A549 (cell line): ENCODE measurements at places on chromosomes 12 and 14. TPM values are rescaled to one million over a fixed set of nuclear protein-coding genes. Genes with fewer than 3 reads are reported as not detected.

ETFBKMT gene
- 0.63 to 1.1 TPM (median 0.87 TPM) in 3 replicates for polyA plus RNA-seq

DNA sequence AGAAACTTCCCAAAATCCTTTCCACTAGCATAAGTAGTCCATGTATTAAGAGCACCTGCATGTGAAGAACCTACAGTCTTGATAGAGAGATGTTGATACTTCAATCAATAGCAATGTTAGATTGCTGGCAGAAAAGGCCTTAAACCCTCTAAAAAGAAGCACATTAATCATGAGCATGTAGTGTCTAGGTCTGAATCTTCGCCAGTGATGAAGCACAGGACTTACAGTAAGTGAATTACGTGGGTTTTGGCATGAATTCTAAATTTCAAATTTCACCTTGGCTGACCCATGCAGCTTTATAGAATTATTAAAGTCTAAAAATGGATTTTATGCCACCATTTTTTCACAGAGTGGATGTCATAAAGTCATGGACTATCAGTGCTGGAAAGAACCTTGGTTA, 791.6 kb upstream of the NOVA1 start:
- DNase-seq = no peak

DNA sequence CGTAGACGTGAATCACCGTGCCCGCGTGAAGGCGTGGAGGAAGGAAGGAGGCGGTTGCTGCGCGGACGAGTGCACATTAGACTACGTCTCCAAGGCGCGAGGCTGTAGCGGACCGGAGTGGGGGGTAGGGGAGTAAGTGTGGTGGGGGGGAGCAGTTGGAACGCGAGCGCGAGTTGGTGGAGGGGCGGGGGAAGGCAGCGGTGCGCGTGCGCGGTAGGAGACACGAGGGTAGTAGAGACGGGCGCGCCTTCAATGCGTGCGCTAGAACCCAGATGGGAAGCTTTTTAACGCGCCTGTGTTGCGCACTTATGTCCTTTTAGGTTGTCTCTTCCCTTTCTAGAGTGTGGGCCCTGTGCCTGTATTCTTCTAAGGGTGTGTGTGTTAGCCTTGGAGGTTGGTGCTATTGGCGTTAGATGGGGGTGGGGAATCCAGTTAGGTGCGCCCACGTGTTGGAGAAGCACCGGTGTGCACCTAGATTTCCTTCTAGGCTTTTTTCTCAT, 604 bp downstream of the EIF4B start:
- DNase-seq = peak; percentile 93

- no peak for DNase-seq
Observed at GRCh38 chr14:95784137-95784536, 70.2 kb upstream of the TCL1A start.

DNA sequence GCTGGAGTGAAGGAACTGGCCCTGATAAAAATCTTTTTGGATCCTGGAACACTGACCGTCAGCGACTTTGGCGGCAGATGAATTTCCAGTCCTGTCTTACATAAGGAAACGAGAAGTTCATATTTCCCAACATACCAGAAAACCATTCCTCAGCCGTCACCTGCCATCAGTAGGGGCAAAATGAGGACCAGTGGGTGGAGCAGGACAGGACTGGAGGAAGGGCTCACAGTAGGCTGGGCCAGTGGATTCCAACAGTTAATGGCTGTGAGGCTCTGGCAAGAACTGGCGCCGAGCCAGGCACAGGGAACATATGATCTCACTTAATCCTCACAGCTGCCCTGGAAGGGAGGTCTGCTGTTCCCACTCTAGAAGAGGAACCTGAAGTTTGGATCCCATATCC, 67.2 kb upstream of the FAM181A start:
- DNase-seq = no peak

- no peak for DNase-seq
Observed at GRCh38 chr14:23362200-23362599, 2.8 kb downstream of the EFS start.

GDF11 gene
- 2.8 to 3.6 TPM (median 3.1 TPM) in 3 replicates for polyA plus RNA-seq

- DNase-seq = no peak
Observed at GRCh38 chr14:65303190-65303898, 109.2 kb upstream of the FUT8 start.

SCARB1 gene
- 151 to 160 TPM (median 154 TPM) in 3 replicates for polyA plus RNA-seq

RASSF9 gene
- polyA plus RNA-seq = 0.52 to 0.98 TPM (median 0.91 TPM) in 3 replicates

TAS2R30 gene
- 0.11 TPM in 1 of 3 replicates, not detected in the others for polyA plus RNA-seq

DNA sequence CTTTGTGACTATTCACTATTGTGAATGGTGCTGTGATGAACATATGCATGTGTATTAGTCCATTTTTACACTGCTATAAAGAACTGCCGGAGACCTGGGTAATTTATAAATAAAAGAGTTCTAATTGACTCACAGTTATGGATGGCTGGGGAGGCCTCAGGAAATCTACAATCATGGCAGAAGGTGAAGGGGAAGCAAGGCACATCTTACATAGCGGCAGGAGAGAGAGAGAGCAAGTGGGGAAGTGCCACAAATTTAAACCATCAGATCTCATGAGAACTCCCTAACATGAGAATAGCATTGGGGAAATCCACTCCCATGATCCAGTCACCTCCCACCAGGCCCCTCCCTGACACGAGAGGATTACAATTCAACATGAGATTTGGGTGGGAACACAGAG, 90.8 kb downstream of the ATP23 start:
- no peak for DNase-seq

- no peak for DNase-seq
Observed at GRCh38 chr14:24053548-24054323, 1.9 kb downstream of the CARMIL3 start.

FOXN4 gene
- polyA plus RNA-seq = 0.04 to 0.07 TPM (median 0.05 TPM) in 3 replicates

- DNase-seq = peak; percentile 15
Observed at GRCh38 chr14:51616724-51617409, 34.8 kb upstream of the FRMD6 start.

GRCh38 chr14:54718046-54718445, 151.1 kb downstream of the SAMD4A start:
- DNase-seq = no peak

TMEM229B gene
- polyA plus RNA-seq = 0.22 to 0.40 TPM (median 0.31 TPM) in 3 replicates

GRCh38 chr12:125124320-125124966, 59.2 kb downstream of the AACS start:
- no peak for DNase-seq

INHBE gene
- polyA plus RNA-seq = 0.50 to 0.74 TPM (median 0.67 TPM) in 3 replicates

BICD1 gene
- polyA plus RNA-seq = 12.4 to 13.1 TPM (median 13.0 TPM) in 3 replicates
